Spleen (tissue), 13 donors: ENCODE measurements at places on chromosomes 5 and 9.
A peak's percentile ranks its signal among the peaks of the same experiment; 100 is the strongest.

GRCh38 chr5:52784737-52785136, 3.0 kb upstream of the ITGA1 start:
- no peaks in the 10 kb centered on the region for H3K36me3 ChIP-seq
- H3K4me1 ChIP-seq: peaks cover 22% of the 10 kb centered on the region
- DNase-seq: no peak
- no peak overlapping the region for H3K27ac ChIP-seq

DNA sequence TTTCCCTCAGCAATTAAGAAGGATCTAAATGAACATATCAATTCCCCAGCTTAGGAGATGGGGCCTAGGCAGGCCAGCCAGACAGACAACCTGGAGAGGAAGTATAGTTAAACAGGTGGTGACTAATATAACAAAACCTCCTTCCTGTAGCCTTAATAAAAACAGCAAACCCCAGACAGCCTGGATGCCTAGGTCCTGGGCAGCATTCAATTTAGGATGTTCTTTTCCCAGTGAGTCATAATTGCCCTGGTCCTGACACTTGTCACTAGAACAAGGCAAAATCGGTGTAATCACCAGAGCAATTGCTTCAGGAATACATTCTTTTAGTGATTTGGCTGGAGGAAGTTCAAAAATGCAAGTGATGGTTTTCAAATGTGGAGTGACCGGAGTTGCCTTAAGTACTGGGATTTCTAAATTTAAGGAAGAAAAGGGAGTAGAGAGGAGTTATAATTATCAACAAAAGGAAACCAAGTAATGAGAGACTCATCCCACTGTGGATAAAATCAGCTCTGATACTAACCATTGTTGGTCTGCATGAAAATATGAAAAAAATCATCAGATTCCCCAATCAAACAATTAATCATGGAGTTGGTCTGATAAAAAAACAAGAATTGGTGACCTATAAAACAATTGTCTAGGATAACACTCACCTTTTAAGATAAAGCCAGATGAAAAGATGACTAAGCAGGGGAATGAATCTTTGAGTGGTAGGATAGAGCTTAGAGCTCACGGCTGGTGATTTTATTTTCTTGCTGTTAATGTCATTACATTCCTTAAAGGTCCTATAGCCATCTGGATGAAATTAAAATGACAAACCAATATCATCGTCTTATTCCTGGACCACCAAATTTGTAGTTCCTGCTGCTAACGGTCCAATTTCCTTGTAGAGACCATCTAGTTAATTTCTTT, 39.0 kb upstream of the TARS1 start:
- no peak overlapping the region for H3K4me3 ChIP-seq
- H3K4me1 ChIP-seq: no peaks in the 10 kb centered on the region
- H3K36me3 ChIP-seq: no peaks in the 10 kb centered on the region
- DNase-seq: no peak
- H3K27me3 ChIP-seq: no peaks in the 10 kb centered on the region

DNA sequence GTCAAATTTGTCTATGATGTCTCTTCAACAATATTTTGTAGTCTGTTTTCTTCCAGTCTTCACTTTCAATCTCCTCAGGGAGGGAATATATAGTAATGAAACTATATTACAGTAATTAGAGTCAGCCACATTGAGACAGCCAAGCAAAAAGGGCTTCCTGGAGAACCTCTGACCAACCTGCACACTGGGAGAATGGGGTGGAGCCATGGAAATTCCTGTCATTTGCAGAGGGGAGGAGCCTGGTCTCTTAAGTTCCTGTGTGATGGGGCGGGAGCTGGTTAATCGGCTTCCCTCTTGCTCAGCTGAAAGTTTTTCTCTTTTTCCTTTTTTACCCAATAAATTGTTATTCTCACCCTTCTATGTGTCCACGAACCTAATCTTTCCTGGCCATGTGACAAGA, 1220.0 kb downstream of the PTPRD start:
- H3K27me3 ChIP-seq: no peaks in the 10 kb centered on the region
- no peak for DNase-seq
- H3K4me3 ChIP-seq: no peak overlapping the region
- no peaks in the 10 kb centered on the region for H3K4me1 ChIP-seq

DNA sequence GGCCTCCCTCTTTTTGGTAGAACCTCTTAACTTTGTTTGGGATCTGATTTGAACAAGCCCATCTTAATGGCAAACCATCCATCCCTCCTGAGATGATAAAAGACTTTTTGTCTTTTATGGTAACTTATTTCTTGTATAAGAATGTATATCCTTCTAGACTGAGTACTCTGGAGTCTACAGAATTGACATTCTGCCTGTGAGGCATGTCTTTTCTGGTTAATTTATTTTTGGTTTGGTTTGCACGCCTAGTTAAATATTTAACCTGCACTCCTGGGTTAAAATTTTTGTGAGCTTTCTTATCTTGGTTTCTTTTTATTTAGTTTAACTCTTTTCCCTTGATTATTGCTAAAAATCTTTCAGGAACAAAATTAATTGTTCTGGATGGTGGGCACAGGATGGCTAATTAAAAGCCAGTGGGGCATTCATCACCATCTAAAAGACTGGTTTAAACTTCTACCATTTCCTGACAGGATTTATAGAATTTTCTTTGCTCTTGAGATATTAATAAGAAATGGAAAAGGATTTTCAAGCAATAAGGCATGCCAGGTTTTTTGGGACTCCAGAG, 50.3 kb downstream of the PHAX start:
- H3K36me3 ChIP-seq: no peaks in the 10 kb centered on the region
- H3K4me1 ChIP-seq: no peaks in the 10 kb centered on the region
- DNase-seq: no peak

DNA sequence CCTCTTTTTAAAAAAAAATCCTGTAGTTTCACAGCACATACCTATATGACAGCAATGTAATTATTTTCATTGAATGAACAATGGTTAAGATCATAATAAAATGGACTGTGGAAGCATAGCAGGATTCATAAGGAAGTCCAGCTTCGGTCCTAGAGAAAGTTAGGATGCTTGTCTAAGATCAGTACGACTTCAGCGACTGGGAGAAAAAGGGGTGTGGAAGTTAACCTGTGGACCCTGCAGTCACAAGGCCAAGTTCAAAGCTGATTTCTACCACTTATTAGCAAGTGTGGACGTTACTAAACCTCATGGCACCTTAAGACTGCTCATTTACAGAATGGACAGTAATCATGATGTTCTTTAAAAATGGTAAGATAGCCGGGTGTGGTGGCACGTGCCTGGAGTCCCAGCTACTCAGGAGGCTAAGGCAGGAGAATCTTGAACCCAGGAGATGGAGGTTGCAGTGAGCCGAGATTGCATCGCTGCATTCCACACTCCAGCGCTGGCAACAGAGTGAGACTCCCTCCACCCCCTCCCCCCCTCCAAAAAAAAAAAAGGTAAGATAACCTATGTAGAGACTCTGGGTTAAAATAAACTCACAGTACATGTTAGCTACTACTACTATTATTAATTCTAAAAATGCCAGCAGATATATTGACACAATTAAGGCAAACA, 71.6 kb upstream of the PCA3 start:
- H3K27me3 ChIP-seq: no peaks in the 10 kb centered on the region
- no peaks in the 10 kb centered on the region for H3K36me3 ChIP-seq
- DNase-seq: no peak
- H3K4me1 ChIP-seq: no peaks in the 10 kb centered on the region
- peak overlapping the region; percentile 65 for H3K4me3 ChIP-seq
